ENCODE measurements at places on chromosomes 12 and 14.

GRCh38 chr12:77847060-77847541 is 16.4 kb downstream of the NAV3 start:
- DNase-seq, result no peak

DNA sequence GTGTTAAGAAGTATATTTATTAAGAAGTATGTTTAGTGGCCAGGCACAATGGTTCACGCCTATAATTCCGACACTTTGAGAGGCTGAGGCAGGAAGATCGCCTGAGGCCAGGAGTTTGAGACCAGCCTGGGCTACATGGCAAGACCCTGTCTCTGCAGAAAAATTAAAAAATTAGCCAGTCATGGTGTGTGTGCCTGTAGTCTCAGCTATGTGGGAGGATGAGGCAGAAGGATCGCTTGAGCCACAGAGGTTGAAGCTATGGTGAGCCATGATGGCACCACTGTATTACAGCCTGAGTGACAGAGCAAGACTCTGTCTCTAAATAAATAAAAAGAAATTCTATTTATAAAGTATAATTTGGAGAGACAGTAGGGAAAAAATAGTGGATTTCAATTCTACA is 20.3 kb downstream of the R3HDM2 start:
- no peak for DNase-seq

DNA sequence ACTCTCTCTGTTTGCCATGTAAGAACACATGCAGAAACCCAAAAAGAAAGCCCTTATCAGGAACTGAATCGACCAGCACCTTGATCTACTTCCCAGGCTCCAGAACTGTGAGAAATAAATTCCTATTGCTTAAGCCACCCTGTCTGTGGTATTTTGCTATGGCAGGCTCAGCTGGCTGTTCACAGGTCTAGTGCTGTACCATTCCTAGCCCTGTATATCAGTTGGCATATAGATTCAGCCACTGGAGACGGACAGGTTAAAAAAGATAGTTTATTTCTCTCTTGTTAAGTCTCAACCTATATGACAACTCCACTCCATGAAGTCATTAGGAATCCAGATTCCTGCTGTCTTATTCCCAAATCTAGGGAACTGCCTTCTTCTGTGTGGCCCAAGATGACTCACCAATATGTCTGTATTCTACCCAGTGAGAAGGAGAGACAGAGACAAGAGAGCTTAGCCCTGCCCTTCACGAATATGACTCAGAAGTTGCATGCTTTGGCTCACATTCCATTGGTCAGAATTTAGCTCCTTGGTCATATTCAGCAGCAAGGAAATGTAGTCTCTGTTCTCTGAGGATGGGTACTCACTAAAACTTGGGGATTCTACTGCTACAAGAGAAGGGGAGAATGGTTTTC is 57.0 kb downstream of the PLEKHG7 start:
- DNase-seq, result no peak

- DNase-seq, result no peak
Measured at GRCh38 chr12:48696626-48697025, 14.6 kb upstream of the KANSL2 start.

DNA sequence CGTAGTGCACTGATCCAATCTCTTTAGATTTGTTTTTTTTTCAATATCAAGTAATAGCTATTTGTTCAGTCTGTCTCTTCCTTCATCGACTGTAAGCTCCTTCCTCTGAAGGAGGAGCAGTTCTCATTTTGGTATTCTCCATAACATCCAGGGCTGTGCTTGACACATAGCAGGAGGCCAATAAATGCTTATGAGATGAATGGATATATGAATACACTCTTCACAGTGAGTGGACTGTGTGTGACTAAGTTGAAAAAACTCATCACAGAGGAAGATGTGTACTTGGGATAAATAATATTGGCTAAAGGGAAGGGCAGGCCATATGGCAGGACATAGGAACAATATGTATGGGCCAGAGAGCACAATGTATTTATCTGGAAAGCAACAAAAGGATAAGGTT is 205.3 kb upstream of the PRICKLE1 start:
- no peak for DNase-seq

- no peak for DNase-seq
Measured at GRCh38 chr12:107474639-107475539, 210.7 kb upstream of the PWP1 start.

DNA sequence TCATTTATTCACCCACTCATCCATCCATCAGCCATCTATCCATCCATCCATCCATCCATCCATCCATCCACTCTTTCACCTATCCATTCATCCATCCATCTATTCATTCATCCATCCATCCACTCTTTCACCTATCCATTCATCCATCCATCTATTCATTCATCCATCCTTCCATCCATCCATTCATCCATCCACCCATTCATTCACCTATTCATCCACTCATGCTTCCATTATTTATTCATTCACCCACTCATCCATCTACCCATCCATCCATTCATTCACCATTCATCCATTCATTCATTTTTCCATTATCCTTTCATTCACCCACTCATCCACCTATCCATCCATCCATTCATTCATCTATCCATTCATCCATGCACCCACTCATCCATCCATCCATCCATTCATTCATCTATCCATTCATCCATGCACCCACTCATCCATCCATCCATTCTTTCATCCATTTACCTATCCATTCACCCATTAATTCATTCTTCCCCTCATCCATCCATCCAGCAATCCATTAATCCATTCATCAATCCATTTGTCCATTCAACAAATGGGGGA is 360.9 kb downstream of the ADGRD1 start:
- no peak for DNase-seq

DNA sequence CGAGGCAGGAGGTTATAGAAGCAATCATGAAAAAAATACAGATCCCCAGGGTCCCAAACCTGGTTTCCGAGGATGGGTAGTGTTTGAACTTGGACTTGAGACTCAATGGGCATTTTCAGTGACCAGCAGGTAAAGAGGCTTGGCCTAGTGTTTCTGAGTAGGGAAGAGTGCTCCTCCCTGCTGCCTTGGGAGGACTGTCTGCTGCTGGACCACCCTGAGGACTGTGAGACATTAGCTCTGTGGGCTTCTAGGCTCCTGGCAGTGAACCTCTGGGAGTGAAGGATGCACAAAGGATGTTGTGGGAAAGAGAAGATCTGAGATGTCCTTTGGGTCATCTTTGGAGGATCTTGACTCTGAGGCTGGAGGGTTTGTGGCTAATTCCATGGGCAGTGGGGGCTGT is 30.5 kb downstream of the ANKRD9 start:
- no peak for DNase-seq

Data from nucleus accumbens (tissue), 56 donors.